ENCODE measurements at places on chromosomes 12 and 14. TPM values are rescaled to one million over a fixed set of nuclear protein-coding genes. Genes with fewer than 3 reads are reported as not detected.

- DNase-seq = no peak
Observed at GRCh38 chr14:100138955-100139354, 20.5 kb downstream of the DEGS2 start.

GRCh38 chr14:74176400-74176793 lies 62.9 kb upstream of the VSX2 start:
- no peak for DNase-seq

- no peak for DNase-seq
Observed at GRCh38 chr12:82758749-82759330, 72.1 kb downstream of the TMTC2 start.

DNA sequence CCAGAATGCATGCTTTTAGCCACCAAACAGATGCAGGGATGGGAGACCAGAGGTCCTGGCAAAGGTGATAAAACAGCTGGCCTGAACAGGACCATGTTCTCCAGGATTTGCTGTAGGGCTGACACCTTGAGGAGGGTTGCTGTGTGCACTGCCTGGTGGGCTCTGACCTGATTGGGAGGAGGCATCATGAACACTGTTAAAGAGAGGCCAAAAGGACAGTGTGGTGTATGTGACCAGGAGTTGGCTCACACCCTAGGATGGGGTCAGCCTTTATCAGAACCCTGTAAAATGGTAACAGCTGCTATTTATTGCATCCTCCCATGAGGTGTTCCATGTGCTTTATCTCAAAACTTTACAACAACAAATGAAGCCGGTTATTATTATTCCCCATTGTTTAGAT lies 8.8 kb downstream of the SYNDIG1L start:
- no peak for DNase-seq

GRCh38 chr12:95836630-95837239 lies 22.0 kb upstream of the SNRPF start:
- DNase-seq = no peak

DNA sequence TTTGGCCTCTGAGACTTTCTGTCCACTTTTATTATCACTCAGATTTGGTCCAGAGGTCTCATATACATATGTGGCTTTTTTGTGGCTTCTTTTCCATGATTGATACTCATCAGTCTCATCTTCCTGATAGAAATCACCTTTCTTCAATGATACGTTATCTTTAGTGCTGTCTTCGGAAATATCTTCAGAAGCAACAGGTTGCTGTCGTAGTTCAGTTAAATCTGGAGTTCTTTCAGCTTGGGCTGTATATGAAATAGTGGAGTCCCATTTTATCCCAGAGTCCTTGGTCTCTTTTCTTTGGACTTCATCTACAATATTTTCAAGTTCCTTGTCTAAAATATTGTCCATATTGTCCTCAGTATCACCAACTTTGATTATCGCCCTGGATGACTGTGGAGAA lies 41.0 kb downstream of the FAM186A start:
- DNase-seq = no peak

DNA sequence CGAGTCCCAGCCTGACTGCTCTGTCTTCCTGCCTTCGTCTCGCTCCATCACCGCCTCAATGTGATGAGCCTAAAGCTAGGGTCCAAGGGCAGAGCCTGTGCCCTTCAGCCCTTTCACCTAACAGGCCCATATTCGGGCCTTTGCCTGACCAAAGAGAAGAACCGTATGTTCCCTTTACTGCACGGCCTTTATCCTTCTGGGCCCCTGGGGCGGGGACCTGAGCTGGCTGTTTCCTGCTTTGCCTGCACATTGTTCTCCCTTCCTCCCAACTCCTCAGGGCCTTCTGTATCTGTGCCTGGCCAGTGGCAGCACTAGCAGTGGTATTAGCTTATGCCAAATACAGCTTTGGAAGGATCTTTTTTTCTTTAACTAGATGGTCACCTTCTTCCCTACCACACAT lies 8.5 kb upstream of the MYL6B start:
- no peak for DNase-seq

DNA sequence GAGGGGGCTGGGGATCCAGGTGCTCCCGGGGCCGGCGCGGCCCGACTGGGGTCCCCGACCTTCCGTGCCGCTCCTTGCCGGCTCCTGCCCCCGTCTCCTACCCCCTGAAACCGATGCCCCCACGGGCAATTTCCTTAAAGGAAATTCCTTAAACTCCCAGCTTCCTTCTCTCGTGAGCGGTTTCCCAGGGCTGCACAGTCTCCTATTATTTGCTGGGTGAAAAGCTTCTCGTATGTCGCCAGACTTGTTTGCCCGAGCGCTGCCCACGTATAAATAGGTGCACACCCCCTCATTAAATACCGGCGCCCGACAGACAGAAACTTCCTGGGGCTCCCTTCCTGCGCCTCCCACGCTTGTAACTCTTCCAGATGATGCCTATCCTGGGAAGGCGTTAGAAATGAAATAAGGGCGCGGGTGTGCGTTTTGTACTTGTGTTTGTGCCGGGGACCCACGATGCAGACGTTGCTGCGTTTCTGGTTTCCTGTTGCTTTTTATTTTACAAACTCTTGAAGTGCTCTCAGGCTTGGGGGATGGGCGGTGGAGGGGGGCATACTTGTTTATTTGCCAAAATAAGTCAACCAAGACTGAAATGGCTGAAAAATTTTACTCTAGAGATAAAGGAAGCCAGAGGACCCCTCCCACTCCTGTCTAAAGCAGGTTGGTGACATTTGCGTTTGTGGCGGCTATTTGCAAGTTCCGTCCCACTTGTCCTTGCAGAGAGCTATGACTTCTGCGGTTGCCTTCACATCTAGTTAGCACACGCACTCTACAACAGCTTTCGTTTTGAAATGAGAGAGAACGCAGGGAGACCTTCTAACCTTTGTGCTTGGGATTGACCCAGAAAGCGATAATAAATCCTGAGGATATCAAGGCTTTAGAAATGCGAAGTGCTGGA lies 1.0 kb downstream of the HIP1R start:
- DNase-seq = peak; percentile 84

Gene TMEM229B
- 4.4 TPM for total RNA-seq

Gene AGAP2
- 29.9 TPM for total RNA-seq

Gene SPX
- total RNA-seq = 0.28 TPM

Gene KCNMB4
- total RNA-seq = 0.46 TPM

Gene ZFYVE1
- total RNA-seq = 11.7 TPM

All from CD8-positive, alpha-beta memory T cell (primary cell).